ENCODE measurements at places on chromosomes 13 and 19.
A peak's percentile ranks its signal among the peaks of the same experiment; 100 is the strongest.

DNA sequence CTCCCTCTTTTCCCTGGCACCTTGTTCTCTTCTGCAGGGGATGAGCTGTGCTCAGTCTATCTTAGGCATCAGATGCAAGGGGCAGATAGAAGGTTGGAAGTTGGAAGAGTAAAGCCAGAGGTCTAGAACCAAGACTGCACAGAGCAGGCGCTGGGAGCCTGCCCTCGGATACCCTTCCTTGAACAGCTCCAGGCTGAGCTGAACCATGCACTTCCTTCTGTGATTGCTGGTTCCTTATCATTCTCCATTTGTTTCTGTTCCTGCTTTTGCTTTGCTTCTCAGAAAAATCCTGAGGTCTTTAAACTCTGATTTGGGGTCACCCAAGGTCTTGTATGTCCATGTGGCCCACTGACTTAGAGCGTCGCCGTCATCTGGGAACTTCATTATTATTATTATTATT, 36.3 kb downstream of the ARHGEF18 start:
- DNase-seq: no peak

DNA sequence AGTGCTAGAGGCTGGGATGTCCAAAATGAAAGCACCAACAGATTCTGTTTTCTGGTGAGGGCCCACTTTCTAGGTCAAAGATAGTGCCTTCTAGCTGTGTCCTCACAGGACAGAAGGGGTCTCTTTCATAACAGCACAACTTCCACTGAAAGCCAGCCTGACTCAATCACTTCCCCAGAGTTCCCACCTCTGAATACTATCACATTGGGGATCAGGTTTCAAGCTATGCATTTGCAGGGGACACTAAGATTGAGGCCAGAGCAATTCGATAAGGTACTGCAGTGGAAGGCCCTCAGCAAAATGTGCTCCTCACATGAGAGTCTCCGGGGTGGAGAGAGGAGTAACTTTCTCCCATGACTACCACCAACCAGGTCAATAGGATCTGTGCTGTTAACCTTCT, 1501.5 kb downstream of the EFNB2 start:
- DNase-seq: no peak

GRCh38 chr19:38514812-38515633, 81.5 kb downstream of the RYR1 start:
- peak; percentile 58 for DNase-seq

DNA sequence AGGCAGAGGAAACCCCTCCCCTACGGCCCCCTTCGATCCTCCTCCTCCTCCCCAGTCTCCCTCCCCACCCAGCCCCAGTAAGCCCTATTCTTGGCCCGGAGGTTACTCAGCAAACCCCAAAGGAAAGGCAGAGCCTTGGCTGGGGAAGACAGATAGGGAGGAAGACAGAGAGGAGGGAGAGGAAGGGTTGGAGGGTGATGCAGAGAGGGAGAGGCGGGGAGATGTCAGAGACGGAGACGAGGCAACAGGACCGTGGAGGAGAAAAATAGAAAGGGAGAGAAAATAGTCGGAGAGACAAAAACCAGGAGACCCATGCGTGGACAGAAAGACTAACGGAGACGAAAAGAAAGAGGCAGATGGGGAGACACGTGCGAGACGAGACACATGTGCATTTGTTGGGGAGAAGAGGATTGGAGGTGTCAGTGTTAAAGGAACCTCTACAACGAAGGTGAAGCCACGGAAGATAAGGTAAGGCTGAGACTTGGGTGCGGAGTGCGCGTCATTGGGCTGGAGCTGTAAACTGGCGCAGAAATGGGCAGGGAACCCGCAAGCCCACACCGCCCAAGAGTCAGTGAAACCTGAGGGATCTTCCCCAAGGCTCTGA, 2.9 kb downstream of the TGFB1 start:
- no peak for DNase-seq

- DNase-seq: no peak
Observed at GRCh38 chr13:83048419-83048818, 833.9 kb downstream of the SLITRK1 start.

DNA sequence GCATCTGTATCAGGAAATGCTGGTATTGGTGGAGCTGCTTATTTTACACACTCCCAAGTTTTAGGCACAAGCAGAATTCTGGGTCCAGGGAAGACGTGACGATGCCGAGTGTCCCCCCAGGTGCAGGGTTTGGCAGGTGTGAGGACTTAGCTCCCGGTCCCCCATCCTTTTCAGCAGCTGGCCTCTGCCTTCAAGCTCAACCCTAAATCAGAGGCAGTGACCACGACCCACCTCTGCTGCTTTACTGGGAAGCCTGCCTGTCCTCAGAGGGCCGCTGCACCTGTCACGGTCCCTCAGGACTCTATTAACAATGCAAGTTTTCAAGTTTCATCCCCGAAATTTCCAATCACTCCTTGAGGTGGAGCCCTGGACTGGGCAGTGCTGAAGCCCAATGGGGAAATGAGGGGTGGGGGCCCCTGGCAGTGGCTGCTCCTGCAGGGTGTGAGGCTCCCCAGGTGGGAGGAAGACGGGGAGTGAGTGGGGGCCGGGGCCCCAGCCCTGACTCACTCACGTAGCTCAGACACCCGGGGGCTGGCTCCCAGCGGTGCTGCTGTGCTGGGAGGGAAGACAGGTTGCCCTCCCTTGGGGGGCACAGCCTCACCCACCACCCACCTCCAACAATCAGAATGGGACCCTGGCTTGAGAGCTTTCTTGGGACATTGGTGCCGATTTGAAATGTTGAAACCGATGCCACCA, 92.6 kb upstream of the MCF2L start:
- DNase-seq: no peak

DNA sequence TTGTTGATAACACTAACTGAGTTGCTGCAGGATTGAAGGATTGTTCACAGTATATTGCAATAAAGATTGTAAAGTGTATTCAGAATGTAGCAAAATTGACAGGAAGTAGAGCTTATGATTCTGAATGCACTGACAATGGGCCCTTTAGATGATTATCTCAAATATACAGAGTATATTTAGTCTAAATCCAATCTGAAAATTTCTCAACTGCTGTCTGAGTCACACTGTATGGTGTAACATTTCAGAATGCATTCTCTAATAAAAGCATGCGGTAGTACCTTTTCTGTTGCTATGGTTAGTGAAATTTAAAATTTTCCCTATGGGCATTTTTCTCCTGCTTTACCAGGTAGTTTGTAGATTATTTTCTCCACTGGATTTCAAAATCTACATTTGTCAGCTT, 365.2 kb downstream of the PCDH17 start:
- DNase-seq: no peak

- no peak for DNase-seq
Observed at GRCh38 chr13:96417939-96418685, 328.2 kb downstream of the HS6ST3 start.

- DNase-seq: no peak
Observed at GRCh38 chr19:18326772-18327171, 3.9 kb upstream of the LSM4 start.
